A375 (cell line): ENCODE measurements at places on chromosomes 1 and 21. TPM values are rescaled to one million over a fixed set of nuclear protein-coding genes. Genes with fewer than 3 reads are reported as not detected.

The C1orf210 gene
- not detected in 2 replicates for total RNA-seq

The PLPPR5 gene
- 0.15 TPM in 1 of 2 replicates, not detected in the other for total RNA-seq

The CLDN17 gene
- total RNA-seq, result not detected in 2 replicates

The SLC9C2 gene
- total RNA-seq, result 0.41 TPM in 1 of 2 replicates, not detected in the other

The RGL1 gene
- 4.8 and 5.4 TPM in 2 replicates for total RNA-seq

The KLHDC9 gene
- not detected in 2 replicates for total RNA-seq

The FCGR3A gene
- not detected in 2 replicates for total RNA-seq

The TMPRSS2 gene
- total RNA-seq, result 0.13 and 0.19 TPM in 2 replicates

The ADAMTS4 gene
- 0.15 and 0.50 TPM in 2 replicates for total RNA-seq

The RHEX gene
- total RNA-seq, result not detected in 2 replicates

The NHLH2 gene
- 0.26 TPM in 1 of 2 replicates, not detected in the other for total RNA-seq

The MYBPH gene
- not detected in 2 replicates for total RNA-seq

The SHE gene
- 0.08 and 0.11 TPM in 2 replicates for total RNA-seq

The SAMD13 gene
- total RNA-seq, result 0.53 and 0.61 TPM in 2 replicates

The FLG2 gene
- total RNA-seq, result not detected in 2 replicates

The DNAJC6 gene
- total RNA-seq, result 7.8 and 8.2 TPM in 2 replicates

The IQGAP3 gene
- total RNA-seq, result 99.3 and 101 TPM in 2 replicates

The AHDC1 gene
- total RNA-seq, result 9.5 and 10.8 TPM in 2 replicates

The HEYL gene
- total RNA-seq, result not detected in 2 replicates
